Glomerular endothelial cell (primary cell): ENCODE measurements at places on chromosomes 6 and 20.

DNA sequence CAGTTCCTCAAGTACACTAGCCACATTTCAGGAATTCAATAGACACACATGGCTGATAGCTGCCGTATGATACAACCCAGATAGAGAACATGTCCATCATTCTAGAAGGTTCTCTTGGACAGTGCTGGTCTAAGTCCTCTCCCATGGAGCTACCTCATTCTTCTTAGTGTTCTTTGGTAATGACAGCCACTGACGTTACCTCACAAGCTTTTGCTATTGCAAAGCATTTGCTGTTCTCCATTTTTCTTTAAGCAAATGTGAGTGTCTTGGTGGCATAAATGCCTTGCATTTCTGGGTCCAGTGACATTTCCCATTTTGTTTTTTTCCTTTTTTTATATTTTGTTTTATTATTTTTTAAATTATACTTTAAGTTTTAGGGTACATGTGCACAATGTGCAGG lies 8.3 kb upstream of the CEBPB start:
- no peak for DNase-seq

GRCh38 chr6:159540152-159540551 lies 152.9 kb downstream of the SOD2 start:
- no peak for DNase-seq

DNA sequence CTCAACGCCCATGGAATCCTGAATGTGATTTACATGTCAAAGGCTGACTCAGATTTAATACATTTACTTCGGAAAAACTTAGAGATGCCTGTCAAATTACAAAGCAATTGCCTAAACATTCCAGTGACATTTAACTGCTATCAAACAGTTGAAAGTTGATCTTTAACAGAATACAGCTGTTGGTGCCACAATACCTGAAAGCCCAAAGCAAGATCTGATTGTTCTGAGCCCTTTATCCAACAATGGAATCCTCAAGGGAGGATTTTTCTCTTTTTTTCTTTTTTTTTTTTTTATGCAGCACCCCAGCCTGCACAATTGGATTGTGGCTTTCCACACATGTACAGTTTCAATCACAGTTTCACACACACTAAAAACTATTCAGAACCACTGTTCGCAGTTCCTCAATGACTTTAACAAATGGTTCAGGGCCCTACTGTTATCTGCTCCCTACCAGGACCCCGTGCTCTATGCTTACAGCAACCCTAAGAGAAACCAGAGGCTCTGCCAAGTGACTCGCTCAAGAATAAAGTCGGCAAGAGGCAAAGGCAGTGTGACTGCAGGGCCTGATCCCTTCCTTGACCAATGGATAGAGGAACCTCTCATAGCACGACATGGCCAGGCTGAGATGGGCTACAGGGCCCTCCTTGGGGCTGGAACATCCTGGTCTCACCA lies 33.3 kb downstream of the EPB41L2 start:
- DNase-seq = no peak

DNA sequence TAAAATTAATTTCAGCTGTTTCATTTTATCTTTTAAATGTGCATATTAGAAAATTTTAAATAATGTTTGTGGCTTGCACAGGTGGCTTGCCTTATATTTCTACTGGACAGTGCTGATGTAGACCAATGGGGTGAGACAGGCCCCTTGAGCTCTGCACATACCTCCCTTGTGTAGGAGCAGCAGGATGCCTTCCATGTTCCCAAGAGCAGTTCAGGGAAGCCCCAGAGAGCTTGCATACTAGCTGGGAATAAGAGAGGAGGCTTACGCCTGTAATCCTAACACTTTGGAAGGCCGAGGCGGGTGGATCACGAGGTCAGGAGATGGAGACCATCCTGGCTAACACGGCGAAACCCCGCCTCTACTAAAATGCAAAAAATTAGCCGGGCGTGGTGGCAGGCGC lies 61.4 kb downstream of the RFPL4B start:
- no peak for DNase-seq

DNA sequence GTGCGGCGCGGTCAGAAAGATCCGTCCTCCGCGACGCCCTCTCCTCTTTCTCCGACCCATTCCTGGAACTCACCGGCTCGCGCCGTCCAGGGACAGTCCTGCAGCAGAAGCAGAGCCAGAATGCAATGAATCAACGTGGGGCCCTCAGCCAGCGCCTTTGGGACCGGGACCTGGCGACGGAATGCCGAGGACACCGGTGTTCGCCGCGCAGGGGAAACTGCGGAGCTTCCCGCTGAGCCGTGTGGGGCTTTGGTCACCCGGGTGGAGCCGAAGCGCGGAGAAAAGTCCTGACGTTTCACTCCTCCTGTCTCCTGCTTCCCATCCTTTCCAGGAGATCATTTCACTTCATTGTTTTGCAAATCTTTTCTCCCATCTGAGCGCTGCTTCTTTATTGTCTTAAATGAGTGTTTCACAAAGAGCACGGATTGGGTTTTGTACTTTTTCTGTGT lies 26.5 kb downstream of the ULBP1 start:
- no peak for DNase-seq

GRCh38 chr6:129605967-129606366 lies 104.0 kb downstream of the ARHGAP18 start:
- no peak for DNase-seq

DNA sequence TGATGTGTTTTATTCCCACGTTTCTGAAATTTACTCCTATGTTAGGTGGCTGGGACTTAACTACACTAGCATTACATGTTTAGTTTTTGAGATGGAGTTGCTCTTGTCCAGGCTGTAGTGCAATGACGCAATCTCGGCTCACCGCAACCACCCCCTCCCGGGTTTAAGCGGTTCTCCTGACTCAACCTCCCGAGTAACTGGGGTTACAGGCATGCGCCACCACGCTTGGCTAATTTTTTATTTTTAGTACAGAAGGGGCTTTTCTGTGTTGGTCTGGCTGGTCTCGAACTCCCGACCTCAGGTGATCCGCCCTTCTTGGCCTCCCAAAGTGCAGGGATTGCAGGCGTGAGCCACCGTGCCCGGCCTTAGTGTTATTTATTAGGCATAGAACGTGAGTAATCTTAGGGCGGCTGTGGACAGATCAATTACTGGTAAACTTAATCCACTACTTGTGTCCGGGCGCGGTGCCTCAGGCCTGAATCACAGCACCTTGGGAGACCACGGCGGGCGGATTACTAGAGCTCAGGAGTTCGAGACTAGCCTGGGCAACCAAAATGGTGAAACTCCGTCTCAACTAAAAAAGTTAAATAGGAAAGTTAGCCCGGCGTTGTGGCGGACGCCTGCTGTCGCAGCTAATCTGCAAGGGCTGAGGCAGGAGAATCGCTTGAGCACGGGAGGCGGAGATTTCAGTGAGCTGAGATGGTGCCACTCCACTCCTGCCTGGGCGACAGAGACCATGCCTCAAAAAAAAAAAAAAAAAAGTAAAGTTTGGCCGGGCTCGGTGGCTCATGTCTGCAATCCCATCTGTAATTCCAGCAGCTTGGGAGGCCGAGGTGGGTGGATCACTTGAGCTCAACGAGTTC lies 123.7 kb upstream of the BTN3A2 start:
- DNase-seq = no peak

- DNase-seq = no peak
Measured at GRCh38 chr6:17470938-17471327, 77.5 kb downstream of the CAP2 start.

GRCh38 chr6:125154761-125155135 lies 1.2 kb downstream of the TPD52L1 start:
- DNase-seq = no peak

DNA sequence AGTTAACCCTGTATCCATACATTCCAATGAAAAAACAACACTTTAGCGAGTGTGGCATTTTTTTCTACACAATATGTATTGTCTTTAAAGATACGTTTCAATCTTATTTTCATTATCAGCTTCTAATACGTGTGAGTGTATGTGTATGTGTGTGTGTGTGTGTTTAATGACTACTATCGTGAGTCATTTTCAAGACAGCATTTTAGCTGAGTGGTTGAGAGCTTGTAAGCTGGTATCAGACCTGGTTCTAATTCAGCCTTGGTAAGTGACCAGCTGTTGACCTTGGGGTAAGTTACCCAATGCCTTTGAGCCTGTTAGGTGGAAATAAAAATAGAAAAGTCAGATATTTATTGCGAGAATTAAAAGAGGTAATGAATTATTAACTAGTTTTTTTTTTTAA lies 320.0 kb upstream of the NT5E start:
- no peak for DNase-seq
